ENCODE measurements at places on chromosomes 7 and 10. TPM values are rescaled to one million over a fixed set of nuclear protein-coding genes. Genes with fewer than 3 reads are reported as not detected.

Gene UNCX
- 6.7 TPM for polyA plus RNA-seq

- peaks cover 11% of the 10 kb centered on the region for H3K4me1 ChIP-seq
- peak; percentile 45 for DNase-seq
- H3K27ac ChIP-seq = peak overlapping the region; percentile 35
These were observed 126.4 kb downstream of the ADCY1 start for GRCh38 chr7:45700556-45700955.

DNA sequence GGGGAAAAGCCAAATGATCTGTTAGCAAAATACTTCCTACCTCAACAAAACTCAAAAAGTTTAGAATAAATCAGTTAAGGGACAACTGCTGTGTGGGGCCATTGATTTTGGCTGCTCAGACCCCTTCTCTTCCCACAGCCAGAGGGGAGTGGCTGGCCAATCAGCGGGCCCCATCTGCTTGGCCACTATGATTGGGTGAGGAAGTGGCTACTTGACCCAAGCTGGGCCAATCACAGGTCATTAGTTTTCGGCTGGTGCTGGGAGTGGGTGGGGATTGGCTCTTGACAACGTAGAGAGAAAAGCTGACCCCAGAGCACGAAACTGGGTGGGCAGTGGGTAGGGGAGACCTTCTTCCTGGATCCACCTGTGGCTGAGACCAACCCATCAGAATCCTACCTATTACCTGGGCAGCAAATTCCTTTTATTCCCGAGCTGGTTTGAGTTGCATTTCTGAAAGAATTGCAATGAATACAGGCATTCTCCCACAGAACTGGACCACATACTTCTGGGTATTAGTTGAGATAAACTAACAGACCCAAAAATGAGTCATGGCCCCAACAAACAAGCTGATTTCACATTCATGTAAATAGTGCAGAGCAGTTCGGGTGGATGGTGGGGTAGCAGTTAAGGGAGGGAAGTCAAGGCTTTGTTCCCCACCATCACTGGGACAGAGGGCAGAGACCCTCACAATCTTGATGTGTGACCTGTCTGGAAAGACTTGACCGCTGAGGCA lies 35.6 kb upstream of the HMX3 start:
- no peak for DNase-seq
- no peak overlapping the region for H3K27ac ChIP-seq
- H3K36me3 ChIP-seq = no peaks in the 10 kb centered on the region
- H3K27me3 ChIP-seq = peaks cover 5% of the 10 kb centered on the region
- no peak overlapping the region for H3K4me3 ChIP-seq

Gene CLEC5A
- polyA plus RNA-seq = not detected

All from cardiac muscle cell (in vitro differentiated cells and primary cell).